ENCODE measurements at places on chromosomes 12 and 14. TPM values are rescaled to one million over a fixed set of nuclear protein-coding genes. Genes with fewer than 3 reads are reported as not detected.

DNA sequence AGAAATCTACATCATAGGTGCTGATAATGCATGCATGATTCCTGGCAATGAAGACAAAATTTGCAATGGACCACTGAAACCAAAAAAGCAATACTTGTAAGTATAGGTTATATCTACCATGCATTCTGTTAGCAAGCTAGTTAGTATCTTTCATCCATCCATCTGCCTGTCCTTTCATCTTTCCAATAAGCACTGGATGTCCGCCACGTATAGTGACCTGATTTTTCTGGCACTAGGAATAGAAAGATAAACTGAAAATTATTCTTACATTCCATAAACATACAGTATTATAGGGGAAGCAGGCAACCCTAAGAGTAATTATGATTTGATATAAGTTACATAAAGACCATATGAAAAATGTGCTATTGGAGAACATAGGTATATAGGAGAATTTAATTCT lies 87.2 kb upstream of the MYF6 start:
- no peaks in the 10 kb centered on the region for H3K4me1 ChIP-seq
- no peaks in the 10 kb centered on the region for H3K36me3 ChIP-seq
- H3K4me3 ChIP-seq: no peak overlapping the region
- H3K27me3 ChIP-seq: no peaks in the 10 kb centered on the region
- no peak for DNase-seq

DNA sequence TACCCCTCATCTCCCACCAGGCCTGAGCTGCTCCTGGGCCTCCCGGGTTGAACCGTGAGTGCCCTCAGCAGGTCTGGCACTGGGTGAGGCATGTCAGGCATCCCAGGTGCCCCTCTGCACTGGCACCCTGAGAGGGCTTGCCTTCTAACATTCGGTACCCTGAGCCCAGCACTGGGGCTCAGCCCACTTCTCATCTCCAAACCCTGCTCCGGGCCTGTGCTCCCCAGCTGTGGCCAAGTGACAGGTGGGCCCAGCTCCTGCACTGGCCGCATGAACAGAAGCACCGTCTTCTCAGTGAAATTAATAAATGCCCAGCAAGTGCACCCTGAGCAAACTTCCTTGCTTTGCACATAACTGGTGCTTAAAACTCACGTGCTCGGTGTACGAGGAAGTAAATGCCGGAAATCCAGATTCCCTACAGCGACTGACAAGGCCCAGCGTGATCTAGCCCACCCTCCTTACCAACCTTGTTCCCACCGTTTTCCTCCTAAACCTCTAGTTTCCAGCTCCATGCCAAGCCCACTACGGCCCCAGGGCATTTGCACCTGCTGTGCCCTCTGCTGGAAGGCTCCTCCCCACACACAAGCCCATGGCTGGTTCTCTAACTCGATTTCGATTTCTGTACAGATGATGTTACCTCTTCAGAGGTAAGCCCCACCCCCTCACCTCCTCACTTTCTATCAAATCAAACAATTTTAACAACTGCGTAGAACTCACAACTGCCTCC lies 115.2 kb upstream of the NCOR2 start:
- H3K36me3 ChIP-seq: no peaks in the 10 kb centered on the region
- no peak for DNase-seq
- H3K4me1 ChIP-seq: peaks cover 62% of the 10 kb centered on the region
- peak overlapping the region; percentile 78 for H3K27ac ChIP-seq
- no peak overlapping the region for H3K4me3 ChIP-seq

DNA sequence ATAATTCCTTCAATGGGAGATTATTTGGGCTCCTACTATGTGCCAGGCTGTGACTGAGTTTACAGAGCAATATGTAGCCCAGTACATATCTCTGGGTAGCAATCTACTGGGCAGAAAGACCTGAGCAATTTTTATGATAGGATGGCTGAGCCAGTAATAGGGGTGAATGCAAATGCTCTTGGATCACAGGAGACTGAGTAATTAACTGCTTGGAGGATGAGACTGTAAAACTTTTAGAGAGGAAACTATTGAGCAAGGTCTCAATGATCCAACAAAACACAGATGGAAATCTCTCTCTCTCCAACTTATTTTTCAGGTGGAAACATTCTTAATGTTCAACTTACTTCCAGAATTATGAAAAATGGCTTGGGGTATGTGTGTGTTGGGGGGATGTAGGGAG lies 402.2 kb downstream of the AEBP2 start:
- H3K27me3 ChIP-seq: no peaks in the 10 kb centered on the region
- DNase-seq: no peak
- no peak overlapping the region for H3K27ac ChIP-seq
- H3K4me1 ChIP-seq: no peaks in the 10 kb centered on the region
- H3K4me3 ChIP-seq: no peak overlapping the region

DNA sequence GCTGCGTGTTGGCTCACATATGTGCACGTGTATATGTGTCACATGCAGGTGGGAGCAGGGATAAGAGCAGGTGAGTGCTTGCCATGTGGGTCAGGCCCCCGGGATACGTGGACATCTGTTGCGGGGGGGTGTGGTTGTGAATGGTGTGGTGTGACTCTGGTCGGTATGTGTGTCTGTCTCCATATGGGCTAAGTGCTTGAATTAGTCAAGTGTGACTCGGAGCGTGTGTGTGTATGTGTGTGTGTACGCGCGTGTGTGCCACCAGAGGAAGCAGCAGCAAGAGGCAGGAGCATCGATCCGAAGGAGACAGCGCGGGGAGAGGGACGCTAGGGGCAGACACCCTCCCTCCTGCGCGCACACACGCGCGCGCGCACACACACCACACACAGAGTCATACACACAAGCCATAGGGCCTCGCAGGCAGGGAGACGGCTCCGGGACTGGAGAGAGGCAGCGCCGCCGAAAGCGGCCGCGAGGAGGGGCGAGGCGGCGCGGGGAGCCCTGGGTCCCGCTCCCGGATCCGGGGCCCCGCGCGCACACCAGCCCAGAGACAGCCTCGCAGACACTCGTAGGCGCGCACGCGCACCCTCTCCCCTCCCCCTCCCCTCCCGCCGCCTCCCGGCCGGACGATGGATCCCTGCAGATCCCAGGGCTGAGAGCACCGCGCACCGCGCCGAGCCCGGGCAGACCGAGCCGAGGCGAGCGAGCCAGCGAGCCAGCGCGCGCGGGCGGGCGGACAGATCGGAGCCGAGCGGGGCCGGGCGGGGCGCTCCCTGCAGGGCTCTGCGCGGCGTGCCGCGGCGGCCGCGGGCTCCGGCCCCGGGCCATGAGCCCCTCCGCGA lies at the start of gene ASIC1:
ASIC1 (plus strand) TSS at position 597 of the 842 bp plus-strand sequence. CDS start 1,171 bp downstream, outside the sequence.
- peak; percentile 90 for DNase-seq
- H3K27ac ChIP-seq: peak within 1 kb of the TSS; percentile 81
- peaks cover 10% of the 10 kb centered on the region for H3K27me3 ChIP-seq
- H3K4me3 ChIP-seq: peak within 1 kb of the TSS; percentile 65

DNA sequence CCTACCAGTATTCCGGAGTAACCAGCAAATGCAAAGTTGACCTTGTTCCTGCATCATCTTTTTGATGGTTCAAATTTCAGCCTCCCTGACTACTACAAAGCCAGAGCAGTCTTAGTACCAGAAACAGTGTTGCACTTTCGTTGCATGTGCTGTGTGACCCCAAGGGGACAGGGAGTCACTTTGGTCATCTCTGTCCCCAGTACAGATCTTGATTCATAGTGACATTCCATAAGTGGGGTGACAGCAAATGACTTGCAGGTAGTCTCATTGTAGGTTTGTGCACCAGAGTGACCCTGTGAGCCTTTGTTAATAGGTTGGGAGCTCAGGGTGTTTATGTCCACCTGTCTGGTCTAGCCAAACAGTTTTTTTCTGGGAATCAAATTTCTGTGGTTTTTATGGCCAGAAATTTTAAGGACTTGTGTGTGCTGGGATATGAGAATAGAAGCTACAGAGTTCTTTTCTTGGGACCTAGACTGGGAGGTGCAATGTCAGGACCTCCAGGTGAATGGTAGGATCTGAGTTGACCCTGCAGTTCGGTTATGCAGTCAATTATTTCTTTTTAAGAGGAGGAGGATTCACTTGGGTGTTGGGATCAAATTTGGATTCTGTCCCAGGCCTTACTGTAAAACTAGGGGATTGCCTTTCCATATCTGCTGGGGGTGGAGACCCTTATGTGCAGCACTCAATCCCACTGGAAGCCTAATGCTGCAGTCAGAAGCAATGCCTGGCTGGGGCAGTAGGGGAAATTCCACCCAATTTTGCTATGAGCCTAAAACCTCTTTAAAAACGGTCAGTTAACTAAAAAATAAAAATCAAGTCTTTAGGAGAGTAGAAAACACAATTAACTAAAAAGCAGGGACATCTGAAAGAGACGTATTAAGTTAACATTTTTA lies 10.1 kb downstream of the EIF5 start:
- no peak overlapping the region for H3K4me3 ChIP-seq
- no peaks in the 10 kb centered on the region for H3K4me1 ChIP-seq
- peaks cover 55% of the 10 kb centered on the region for H3K36me3 ChIP-seq
- DNase-seq: no peak
- no peak overlapping the region for H3K27ac ChIP-seq

DNA sequence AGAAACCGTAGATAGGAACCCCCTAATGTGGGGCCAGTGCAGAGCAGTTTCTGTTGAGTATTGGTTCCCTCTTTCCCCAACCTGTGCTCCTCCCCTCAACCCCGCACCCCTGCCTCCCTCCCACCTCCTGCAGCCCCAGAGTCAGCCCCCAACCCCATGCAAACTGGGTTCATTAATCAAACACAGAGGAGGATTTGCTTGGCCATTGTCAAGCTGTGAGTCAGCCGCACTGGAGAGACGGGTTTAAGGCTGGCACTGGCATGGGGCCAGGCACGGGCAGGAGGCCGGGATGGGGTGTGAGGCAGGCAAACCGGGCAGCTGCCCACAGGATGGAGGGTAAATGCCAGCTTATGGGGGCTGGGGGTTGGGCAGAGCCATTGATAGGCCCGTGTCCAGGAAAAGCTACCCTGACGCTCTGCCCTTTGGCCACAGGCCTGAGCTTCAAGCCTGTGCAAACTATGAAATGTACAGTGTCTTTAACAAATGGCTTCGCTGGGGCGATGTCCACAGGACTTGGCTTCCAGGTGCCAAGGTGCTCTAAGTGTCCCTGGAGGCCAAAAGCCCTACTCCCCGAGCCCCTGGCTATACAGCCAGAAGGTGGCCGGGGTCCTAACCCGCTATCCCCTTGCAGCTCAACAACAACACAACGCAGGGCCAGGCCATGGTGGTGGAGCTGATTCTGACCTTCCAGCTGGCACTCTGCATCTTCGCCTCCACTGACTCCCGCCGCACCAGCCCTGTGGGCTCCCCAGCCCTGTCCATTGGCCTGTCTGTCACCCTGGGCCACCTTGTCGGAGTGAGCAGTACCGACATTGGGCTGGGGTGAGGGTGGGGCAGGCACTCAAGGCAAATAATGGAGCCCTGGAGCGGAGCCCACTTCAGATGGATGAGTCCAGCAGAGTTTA lies 1.4 kb downstream of the AQP5 start:
- peak; percentile 88 for DNase-seq
- H3K36me3 ChIP-seq: no peaks in the 10 kb centered on the region
- H3K27me3 ChIP-seq: peaks cover 66% of the 10 kb centered on the region
- H3K27ac ChIP-seq: peak overlapping the region; percentile 67
- peaks cover 55% of the 10 kb centered on the region for H3K4me1 ChIP-seq
- no peak overlapping the region for H3K4me3 ChIP-seq

DNA sequence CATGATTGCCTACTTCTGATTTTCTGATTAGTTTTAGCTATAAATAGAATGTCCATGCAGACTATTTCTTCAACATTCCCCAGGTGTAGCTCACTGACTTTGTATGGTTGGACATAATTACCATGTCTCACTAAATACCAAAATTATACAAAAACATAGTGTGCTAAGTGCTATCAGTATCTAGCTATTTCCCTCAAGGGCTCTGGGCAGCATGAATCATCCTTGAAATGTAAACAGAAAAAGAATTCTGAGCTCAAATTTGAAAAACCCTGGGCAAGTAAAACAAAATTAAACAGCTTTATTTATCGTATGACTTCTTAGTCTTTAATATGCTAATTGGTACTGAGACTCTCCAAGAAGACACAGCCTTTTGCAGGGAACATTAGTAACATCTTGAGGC lies 82.9 kb downstream of the SPATA7 start:
- DNase-seq: no peak
- H3K36me3 ChIP-seq: peaks cover 82% of the 10 kb centered on the region

DNA sequence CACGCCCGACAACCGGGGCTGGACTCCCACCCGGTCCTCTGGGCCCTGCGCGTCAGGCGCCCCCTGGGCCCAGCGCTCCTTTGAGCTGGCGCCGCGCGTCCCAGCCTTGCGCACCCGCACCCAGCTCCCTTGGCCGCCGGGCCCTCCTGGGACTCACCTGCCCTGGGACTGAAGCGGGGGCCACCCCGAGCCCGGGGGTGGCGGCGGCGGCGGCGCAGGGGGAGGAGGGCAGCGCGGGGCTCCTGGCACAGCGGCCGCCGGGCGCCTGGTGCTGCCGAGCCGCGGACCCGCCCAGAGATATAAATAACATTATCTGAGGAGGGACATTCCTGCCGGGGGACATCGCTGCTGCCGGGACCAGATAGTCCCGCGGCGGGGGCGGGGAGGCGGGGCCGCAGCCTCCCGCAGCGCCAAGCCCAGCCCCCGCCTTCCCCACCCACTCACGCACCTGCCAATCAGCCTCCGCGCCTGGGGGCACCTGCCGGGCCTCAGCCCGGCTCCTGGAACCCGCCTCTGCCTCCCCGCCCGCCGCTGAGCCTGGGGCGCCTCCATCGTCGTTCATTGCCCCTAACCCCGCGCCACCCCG lies at the start of gene SPTB:
SPTB (minus strand) TSS at position 273 of the 586 bp plus-strand sequence. CDS start 56,813 bp downstream, outside the sequence.
- peaks cover 24% of the 10 kb centered on the region for H3K4me1 ChIP-seq
- H3K27ac ChIP-seq: peak within 1 kb of the TSS; percentile 15
- no peaks in the 10 kb centered on the region for H3K27me3 ChIP-seq
- DNase-seq: peak; percentile 78
- no peaks in the 10 kb centered on the region for H3K36me3 ChIP-seq

- peaks cover 66% of the 10 kb centered on the region for H3K27me3 ChIP-seq
- DNase-seq: no peak
Observed at GRCh38 chr12:100715976-100716944, 78.3 kb upstream of the ANO4 start.

DNA sequence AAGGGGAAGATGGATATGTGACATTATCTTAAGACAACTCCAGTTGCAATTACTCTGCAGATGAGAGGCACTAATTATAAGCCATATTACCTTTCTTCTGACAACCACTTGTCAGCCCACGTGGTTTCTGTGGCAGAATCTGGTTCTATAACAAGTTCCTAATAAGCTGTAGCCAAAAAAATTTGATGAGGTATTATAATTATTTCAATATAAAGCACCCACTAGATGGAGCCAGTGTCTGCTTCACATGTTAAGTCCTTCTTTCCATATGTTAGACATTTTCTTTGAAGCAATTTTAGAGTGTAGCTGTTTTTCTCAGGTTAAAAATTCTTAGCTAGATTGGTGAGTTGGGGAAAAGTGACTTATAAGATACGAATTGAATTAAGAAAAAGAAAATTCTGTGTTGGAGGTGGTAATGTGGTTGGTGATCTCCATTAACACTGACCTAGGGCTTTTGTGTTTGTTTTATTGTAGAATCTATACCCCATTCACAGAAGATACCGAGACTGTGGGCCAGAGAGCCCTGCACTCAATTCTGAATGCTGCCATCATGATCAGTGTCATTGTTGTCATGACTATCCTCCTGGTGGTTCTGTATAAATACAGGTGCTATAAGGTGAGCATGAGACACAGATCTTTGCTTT lies 36.9 kb downstream of the PSEN1 start:
- no peak overlapping the region for H3K27ac ChIP-seq
- no peak overlapping the region for H3K4me3 ChIP-seq
- H3K27me3 ChIP-seq: no peaks in the 10 kb centered on the region

- no peaks in the 10 kb centered on the region for H3K27me3 ChIP-seq
- no peak overlapping the region for H3K4me3 ChIP-seq
- no peaks in the 10 kb centered on the region for H3K36me3 ChIP-seq
- DNase-seq: no peak
- no peak overlapping the region for H3K27ac ChIP-seq
Observed at GRCh38 chr12:111088409-111088808, 168.0 kb upstream of the MYL2 start.

The HVCN1 gene
- total RNA-seq: 5.1 TPM

The RND1 gene
- 3.5 TPM for total RNA-seq

The MYF5 gene
- total RNA-seq: not detected
